ENCODE measurements at places on chromosomes 5 and 9. TPM values are rescaled to one million over a fixed set of nuclear protein-coding genes. Genes with fewer than 3 reads are reported as not detected.
A peak's percentile ranks its signal among the peaks of the same experiment; 100 is the strongest.

DNA sequence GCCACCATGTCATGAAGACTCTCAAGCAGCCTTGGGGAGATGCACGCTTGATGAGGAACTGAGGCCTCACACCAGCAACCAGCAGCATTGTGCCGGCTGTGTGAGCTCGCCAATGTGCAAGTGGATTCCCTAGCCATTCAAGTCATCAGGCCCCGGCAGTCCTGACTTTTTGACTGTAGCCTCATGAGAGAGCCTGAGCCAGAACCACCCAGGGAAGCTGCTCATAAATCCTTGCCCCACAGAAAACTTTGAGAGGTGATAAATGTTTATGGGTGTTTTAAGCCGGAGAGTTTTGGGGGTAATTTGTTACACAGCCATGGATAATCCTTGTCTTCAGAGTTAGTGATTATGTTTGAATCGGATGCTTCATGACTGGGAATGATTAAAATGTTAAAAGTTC is 44.7 kb downstream of the FAM240B start:
- H3K27ac ChIP-seq = no peak overlapping the region
- H3K27me3 ChIP-seq = no peaks in the 10 kb centered on the region
- H3K4me3 ChIP-seq = no peak overlapping the region
- H3K4me1 ChIP-seq = peaks cover 1% of the 10 kb centered on the region
- H3K36me3 ChIP-seq = no peaks in the 10 kb centered on the region
- no peak for DNase-seq

DNA sequence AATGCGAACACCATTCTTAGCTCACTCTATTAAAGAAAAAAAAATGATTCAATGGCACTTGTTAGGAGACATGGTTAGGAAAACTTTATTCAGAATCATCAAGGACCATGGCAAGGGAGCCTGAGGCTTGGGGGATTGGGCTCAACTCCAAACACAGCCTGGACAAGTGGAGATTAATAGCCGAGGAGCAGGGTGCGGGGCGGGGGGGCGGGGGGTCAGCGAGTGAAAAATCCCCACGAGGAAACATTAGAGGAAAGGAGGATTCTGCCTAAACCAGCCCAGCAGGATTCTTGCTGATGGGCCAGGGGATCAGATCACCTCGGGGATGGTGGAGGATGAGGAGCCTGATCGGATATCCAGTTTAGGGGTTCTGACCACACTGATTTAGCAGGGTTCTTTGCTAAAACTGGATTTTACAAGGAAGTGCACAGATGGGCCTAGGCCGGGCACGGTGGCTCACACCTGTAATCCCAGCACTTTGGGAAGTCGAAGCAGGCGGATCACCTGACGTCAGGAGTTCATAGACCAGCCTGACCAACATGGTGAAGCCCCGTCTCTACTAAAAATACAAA is 24.4 kb upstream of the FIBCD1 start:
- peaks cover 29% of the 10 kb centered on the region for H3K27me3 ChIP-seq
- H3K4me1 ChIP-seq = peaks cover 22% of the 10 kb centered on the region
- DNase-seq = no peak

GRCh38 chr5:40962207-40962955 is 53.1 kb downstream of the C7 start:
- no peak overlapping the region for H3K4me3 ChIP-seq
- H3K27me3 ChIP-seq = no peaks in the 10 kb centered on the region
- H3K27ac ChIP-seq = no peak overlapping the region
- peaks cover 20% of the 10 kb centered on the region for H3K4me1 ChIP-seq
- peaks cover 8% of the 10 kb centered on the region for H3K36me3 ChIP-seq

DNA sequence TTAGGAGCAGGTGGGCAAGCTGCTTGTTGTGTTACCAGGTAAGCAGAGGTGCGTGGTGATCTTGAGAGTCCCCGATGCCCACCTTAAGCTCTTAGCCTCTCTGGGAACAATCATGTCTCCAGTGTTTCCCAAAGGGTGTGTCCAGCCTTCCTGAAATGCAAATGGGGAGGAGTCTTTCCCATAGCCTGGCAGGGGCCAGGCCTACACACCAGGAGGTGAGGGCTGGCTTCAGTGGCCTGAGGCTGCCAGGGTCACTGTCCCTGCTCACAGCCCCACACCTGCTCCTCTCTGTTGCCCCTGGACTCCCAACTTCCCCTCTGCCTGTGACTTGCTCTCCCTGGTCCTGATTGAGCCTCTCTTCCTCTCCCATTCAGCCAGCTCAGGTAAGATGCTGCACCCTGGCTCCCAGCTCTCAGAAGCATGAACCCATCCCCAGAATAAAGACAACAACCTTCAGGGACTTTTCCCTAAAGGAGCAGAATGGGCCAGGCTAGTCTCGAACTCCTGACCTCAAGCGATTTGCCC is 65.7 kb upstream of the PHYKPL start:
- peaks cover 5% of the 10 kb centered on the region for H3K27me3 ChIP-seq
- no peak overlapping the region for H3K4me3 ChIP-seq
- H3K4me1 ChIP-seq = no peaks in the 10 kb centered on the region
- peaks cover 7% of the 10 kb centered on the region for H3K36me3 ChIP-seq
- DNase-seq = no peak

DNA sequence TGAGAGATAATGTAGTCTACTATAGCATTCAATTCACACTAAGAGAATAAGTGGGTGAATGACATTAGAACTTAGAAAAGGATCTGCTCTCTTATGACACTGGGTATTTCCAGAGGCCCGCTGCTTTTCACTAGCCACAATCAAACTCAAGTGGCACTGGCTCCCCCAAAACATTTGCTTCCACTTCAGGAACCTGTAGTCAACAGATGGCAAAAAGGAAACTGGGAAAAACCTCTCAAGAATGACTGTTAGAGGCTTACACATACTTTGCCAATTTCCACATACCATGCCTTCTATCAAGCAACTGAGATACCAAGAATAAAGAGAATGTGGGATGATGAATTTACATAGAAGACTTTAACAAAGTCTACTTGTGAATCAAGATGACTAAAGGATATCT is 11.2 kb downstream of the POC5 start:
- H3K27me3 ChIP-seq = no peaks in the 10 kb centered on the region
- DNase-seq = no peak
- no peak overlapping the region for H3K27ac ChIP-seq
- no peak overlapping the region for H3K4me3 ChIP-seq

DNA sequence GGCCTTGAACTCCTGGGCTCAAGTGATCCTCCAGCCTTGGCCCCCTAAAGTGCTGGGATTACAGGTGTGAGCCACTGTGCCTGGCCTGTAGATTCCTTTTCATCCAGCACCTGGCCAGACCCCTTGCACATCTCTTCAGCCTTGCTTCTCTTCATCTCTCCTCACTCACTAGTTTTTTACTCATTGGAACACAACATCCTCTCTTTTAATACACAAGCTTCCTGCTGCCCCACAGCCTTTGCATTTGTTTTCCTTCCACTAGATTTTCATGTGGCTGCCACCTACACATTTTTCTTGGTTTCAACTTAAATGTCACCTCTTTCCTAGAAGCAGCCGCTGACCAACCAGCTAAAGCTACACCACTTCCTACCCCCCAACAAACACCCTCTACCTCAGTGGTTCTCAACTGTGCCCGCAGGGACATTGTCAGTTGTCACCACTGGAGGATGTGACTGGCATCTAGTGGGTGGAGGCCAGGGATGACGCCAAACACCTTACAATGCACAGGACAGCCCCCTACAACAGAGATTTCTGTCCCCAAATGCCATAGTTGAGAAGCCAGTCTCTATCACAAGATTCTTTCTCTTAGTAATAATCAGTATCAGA is 33.7 kb downstream of the HAVCR1 start:
- no peak for DNase-seq
- H3K27ac ChIP-seq = no peak overlapping the region
- H3K36me3 ChIP-seq = no peaks in the 10 kb centered on the region

DNA sequence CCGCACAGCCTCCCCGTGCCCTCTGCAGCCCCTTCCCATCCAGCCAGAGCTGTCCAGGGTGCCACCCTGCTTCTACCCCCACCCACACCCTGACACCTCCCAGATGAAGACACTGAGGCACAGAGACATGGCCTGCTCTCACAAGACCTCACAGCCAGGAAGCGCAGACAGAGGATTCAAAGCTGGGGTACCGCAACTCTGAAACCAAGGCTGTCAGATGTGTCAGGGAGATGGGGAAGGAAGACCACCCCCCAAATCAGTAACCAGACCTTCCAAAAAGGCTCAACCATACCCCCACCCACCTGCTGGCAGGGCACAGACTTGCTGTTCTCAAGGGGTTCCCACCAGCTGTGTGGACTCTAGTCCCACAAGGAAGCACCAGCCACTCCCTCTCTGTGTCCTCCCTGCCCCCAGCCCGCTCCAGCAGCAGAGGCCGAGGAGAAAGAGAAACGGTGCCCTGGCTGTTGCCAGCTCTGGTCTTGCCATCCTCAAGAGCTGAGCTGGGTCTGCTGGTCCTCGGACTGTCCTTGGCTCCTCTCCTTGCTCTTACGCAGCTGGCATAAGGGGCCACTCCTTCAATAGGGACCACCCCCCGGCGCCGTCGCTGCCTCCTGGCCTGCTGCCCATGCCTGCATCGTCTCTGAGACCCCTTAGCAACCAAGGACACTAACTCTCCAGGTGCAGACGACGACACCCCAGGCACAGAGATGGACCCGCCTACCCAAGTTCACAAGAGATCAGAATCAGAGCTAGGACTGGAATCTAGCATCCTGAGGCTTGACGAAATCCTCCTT is 699 bp downstream of the AKNA start:
- H3K4me3 ChIP-seq = peak overlapping the region; percentile 93
- peaks cover 68% of the 10 kb centered on the region for H3K4me1 ChIP-seq
- peak; percentile 21 for DNase-seq
- H3K36me3 ChIP-seq = no peaks in the 10 kb centered on the region
- peaks cover 4% of the 10 kb centered on the region for H3K27me3 ChIP-seq
- peak overlapping the region; percentile 96 for H3K27ac ChIP-seq

DNA sequence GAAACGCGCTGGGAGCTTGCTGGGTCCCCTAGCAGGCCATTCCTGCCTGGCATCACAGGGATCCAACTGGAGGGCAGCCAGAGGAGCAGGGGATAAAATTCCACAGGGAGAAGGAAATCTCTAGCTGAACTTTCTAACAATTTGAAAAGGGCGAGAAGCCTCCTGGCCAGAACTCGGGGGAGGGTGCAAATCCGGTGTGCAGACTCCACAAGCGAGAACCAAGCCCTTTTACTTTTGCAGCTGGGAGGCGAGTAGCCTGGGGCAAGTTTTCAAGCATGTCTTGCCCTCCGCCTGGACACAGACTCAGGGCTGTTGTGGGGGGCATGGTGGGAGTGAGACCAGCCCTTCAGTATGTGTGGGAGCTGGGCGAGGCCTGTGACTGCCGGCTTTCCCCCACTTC is 14.3 kb upstream of the POU5F2 start:
- no peak overlapping the region for H3K27ac ChIP-seq
- no peaks in the 10 kb centered on the region for H3K4me1 ChIP-seq
- no peak overlapping the region for H3K4me3 ChIP-seq

DNA sequence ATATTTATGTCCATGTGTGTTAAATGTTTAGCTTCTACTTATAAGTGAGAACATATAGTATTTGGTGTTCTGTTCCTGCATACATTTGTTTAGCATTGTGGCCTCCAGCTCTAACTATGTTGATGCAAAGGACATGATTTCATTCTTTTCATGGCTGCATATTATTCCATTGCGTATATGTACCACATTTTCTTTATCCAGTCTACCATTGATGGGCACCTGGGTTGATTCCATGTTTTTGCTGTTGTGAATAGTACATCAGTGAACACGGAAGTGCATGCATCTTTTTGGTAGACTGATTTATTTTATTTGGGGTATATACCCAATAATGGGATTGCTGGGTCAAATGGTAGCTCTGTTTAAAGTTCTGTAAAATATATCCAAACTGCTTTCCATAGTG is 359.0 kb downstream of the SLCO4C1 start:
- DNase-seq = no peak
- H3K36me3 ChIP-seq = no peaks in the 10 kb centered on the region
- H3K4me1 ChIP-seq = no peaks in the 10 kb centered on the region
- no peak overlapping the region for H3K27ac ChIP-seq

- no peaks in the 10 kb centered on the region for H3K27me3 ChIP-seq
- H3K27ac ChIP-seq = no peak overlapping the region
- no peaks in the 10 kb centered on the region for H3K36me3 ChIP-seq
- no peak for DNase-seq
- H3K4me1 ChIP-seq = peaks cover 16% of the 10 kb centered on the region
Measured at GRCh38 chr5:109531262-109531661, 121.5 kb upstream of the PJA2 start.

GRCh38 chr9:26159575-26160392 is 481.5 kb upstream of the TUSC1 start:
- H3K4me3 ChIP-seq = peak overlapping the region; percentile 19
- H3K27ac ChIP-seq = peak overlapping the region; percentile 63
- peaks cover 5% of the 10 kb centered on the region for H3K36me3 ChIP-seq
- H3K27me3 ChIP-seq = no peaks in the 10 kb centered on the region

DNA sequence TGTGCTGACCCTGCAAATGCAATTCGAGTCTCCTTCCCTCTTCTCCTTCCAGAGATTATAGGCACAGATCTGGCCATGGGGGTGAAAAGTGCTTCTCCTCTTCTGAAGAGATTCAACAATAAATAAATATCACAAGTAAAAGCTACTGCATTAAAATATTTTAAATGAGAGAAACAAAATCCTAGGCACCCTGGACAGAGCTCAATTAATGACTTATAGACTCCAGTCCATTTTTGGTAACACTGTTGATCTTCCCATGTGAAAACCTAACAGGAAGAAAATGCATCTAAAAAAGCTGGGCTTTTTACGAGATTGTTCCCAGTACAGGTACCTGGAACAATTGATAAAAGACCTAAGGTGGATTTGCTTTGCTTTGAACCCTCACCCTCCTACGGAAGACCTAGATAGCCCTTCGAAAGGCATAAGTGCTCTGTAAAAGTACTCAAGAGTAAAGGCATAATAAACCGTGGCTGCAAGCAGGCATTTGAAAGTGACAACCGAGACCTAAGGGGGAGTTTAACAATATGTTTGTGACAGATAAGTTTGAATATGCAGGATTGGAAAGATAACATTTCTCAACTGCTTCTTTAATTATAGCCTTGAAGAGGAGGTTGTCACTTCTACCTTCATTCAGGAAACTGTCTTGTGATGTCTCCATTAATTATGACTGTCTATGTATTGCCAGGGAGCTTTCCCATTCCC is 29.4 kb upstream of the MED10 start:
- H3K4me3 ChIP-seq = no peak overlapping the region
- H3K27ac ChIP-seq = no peak overlapping the region
- no peak for DNase-seq
- H3K36me3 ChIP-seq = no peaks in the 10 kb centered on the region
- H3K4me1 ChIP-seq = peaks cover 6% of the 10 kb centered on the region
- peaks cover 11% of the 10 kb centered on the region for H3K27me3 ChIP-seq

Gene CLIC3
- total RNA-seq = 9.7 TPM

Gene OR1J2
- not detected for total RNA-seq

DNA sequence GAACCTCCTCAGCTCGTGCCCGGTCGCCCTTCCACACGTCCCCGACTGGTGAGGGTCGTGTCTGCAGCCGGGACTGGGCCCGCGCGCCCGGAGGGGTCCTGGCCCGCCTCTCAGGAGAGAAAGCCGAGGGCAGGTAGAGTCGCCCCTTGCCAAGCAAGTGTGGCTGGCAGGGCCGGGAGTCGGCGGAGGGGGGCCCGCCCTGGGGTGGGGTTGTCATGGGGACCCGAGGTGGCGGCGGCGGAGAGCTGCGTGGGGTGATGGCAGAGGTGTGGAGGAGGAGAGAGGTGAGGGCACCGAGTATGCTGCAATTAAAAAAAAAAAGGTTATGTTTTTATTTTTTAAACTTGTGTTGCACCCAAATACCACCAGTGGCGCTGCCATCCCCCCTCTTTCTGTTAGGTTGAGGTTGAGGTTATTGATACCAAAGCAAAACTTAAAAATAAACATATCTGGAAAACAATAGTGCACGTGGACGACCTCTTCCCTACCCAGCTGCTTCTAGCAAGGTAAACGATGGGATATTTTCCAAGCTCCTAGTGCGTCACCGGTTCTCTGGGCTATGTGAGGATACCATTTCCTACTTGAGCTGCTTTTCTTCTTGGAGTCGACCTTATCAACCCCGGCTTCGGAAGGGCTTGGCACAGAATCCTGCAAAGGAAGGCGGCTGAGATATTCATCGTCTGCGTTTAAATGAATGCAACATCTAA is 660 bp downstream of the SCAMP1 start:
- H3K27ac ChIP-seq = peak overlapping the region; percentile 98
- peak overlapping the region; percentile 95 for H3K4me3 ChIP-seq
- H3K27me3 ChIP-seq = no peaks in the 10 kb centered on the region

Data from HFFc6 (cell line).